HEK293T (cell line): ENCODE measurements at places on chromosomes 2 and 18.

- peak; percentile 14 for DNase-seq
Observed at GRCh38 chr2:160666154-160667060, 172.8 kb upstream of the RBMS1 start.

DNA sequence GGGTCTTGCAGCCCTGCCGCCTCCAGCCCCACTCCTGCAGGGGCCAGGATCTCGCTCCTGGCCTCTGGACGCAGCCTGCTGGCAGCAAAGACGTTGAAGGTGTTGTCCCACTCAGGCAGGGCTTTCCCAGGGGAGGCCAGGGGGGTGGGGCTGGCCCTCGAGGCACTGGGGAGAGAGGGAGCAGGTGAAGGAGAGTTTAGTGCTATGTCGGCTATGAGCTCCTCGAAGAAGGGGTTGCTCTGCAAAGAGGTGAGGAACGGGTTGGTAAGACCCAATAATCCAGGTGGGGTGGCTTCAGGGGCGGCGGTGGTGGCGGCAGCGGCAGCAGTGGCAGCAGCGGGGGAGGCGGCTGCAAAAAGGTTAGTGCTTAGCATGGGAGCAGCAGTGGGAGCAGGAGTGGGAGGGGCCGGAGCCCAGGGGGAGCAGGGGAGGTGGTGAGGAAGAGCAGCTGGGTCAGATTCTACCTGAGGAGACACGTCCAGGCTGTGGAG is 9.7 kb upstream of the SFXN5 start:
- DNase-seq = no peak

DNA sequence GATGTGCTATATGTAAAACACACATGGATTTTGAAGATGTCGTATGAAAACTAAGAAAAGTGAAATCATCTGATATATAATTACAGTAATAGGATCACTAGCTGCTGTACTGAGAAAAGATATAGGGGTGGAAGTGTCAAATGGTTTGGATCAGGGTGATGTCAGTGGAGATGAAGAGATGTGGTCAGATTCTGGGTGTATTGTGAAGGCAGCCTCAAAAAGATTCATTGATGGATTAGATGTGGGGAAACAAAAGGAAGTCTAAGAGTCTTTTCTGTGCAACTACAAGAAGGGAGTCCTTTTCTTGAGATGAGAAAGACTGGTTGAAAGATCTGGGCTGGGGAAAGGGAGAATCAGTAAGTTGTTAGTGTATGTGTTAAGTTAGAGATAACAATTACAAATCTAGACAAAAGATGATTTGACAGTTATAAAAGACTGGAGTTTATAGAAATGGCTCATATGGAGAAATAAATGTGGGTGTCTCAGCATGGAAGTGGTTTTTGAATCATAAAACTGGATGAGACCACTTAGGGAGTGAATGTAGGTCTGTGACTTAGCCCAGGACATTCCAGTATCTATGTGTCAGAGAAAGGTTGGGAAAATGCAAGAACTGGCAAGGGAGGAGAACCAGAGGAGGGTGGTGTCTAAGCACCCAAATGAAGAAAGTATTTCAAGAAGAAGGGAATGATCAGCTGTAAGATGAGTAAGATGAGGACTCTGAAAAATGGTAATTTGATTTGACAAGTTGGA is 347.4 kb downstream of the PARD3B start:
- DNase-seq = no peak

DNA sequence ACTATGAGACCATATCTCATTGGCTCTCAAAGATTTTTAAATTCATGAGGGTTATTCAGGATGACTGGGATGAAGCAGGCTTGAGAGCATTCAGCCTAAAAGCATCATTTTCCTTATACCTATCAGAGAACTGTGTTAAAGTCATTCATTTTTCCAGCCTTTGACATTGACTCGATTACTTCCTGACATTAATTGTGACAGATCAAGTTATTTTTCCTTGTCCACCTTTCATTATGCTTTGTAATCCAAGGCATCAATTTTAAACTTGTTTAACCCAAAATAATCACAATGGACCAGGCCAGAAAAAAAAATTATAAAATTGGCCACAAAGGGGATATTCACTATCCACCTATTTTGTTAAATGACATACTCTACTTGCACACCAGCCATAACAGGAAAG is 1606.8 kb upstream of the PIK3C3 start:
- no peak for DNase-seq
